CMK (cell line): ENCODE measurements at places on chromosomes 5 and 9.

- DNase-seq: no peak
Measured at GRCh38 chr9:120983259-120983837, 56.8 kb upstream of the TRAF1 start.

DNA sequence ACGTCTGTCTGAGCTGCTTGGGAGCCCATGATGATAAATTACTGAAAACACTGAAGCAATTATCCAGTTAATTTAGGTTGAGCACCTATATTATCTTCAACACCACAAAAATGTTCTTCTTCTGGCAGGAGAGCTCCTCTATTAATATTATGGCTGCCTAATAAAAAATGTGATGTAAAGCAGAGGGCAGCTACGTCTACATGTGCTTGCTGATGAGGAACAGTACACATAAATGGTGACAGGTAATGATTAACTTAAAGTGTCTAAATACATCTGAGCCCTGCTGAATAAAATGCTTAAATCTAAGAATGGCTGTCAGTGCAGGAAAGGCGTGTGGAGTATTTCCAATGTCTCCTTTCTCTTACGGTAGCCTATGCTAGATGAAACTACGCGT is 131.3 kb upstream of the NR3C1 start:
- no peak for DNase-seq

- no peak for DNase-seq
Measured at GRCh38 chr9:75962013-75962661, 71.7 kb downstream of the PCSK5 start.

- no peak for DNase-seq
Measured at GRCh38 chr5:5381310-5381913, 41.1 kb upstream of the ICE1 start.

GRCh38 chr9:35553670-35554543 is 51.2 kb upstream of the TESK1 start:
- peak; percentile 12 for DNase-seq

DNA sequence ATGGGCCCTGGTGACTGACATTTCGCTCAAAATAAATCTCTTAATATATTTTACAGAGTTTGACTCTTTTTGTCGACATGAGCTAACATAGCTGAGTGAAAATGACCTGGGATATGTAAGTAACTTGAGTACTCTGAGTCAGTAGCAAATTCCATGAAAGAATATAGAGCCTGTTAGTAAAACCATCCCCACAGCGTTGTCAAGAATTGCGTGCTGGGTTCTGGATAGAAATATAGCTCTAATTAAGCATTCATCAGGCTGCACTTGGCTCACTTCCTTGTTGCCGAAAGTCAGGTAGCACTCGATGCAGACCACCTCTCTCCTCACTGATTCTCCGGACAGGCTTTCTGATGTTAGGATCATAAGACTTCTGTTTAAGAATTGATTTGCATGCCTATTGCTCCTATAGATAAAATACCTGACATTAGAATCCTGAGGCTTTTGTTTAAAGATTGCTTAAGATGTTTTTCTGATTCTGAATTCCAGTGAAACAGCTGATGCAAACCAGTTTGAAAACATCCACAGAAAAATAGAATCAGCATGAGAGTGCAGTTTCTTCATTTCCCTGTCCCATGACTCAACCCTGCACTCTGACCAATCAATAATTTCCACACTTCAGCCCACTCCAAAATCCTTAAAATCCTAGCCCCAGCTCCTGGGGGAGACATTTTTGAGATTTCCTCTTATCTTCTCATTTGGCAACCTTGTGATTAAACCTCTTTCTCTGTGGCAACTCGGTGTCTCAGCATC is 310.6 kb downstream of the DIRAS2 start:
- no peak for DNase-seq

DNA sequence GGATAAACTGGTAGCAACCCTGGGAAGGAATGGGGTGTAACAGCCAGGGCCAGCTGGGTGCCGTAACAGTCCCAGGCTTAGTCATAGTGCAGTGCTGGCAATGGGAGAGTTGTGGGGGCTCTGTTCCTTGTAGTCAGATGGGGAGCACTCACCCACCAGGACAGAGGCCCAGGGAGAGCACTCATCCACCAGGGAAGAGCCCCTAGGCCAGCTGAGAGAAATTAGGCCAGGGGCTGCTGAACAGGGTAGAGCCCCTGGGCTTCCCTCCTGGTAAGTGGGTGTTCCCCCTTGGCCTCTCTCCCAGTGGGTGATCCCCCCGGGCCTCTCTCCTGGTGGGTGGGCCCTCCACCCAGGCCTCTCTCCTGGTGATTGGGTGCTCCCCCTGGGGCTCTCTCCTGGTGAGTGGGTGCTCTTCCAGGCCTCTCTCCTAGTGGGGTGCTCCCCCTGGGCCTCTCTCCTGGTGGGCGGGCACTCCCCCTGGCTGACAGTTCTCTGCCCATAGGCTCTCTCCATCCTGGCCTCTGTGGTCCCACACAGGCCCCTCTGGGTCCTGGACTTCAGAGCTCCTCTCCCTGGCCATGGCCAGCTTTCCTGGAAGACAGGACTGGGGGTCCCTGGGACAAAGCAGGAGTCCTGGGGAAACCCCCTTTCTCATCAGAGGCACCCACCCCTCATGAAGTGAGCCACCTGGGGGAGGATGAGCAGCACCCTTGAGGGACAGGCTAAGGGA is 13.4 kb downstream of the FGD3 start:
- DNase-seq: no peak

GRCh38 chr9:137128158-137128861 is 10.6 kb upstream of the GRIN1 start:
- DNase-seq: no peak
